T-helper 17 cell (primary cell): ENCODE measurements at places on chromosomes 4 and X.

GRCh38 chrX:10759141-10759799, 138.9 kb upstream of the MID1 start:
- DNase-seq: no peak

DNA sequence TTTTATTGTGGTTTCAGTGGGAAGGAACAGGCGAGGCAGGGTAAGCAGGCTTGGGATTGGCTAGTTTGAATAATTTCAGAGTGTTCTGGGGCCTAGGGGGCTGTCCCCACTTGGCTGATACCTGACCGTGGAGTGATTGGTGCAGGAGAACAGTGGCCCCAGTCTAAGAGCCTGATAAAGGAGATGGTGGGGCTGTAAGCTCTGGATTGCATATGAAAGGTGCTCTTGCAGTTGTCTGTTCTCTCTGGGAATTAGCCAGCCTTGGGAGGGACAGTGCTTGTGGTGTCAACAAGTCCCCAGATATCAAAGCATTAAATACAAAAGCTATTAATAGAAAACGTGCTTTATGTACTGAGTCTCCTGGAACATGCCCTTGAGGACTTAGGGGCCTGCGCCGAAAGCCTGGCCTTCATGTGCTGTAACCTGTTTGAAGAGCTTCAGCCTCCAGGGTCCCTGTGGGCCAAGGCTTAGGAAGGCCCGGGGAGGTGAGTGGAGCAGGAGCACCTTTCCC, 30.4 kb upstream of the CLTRN start:
- DNase-seq: no peak

DNA sequence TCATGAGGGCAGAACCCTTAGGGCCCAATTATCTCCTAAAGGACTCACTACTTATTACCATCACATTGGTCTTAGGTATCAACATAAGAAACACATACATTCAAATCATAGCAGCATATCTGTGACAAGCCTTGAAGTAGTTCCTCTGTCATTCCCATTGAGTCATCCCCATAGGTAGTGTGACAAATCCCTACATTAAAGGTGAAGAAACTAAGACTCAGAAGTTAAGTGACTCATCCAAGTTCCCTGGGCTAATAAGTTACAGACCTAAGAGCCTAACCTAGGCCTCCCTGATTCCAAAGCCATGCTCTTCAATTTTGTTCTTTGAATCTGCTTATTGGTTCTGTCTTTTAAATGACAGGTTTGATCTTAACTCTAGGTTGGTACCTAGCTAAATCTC, 58.2 kb downstream of the CD38 start:
- no peak for DNase-seq

DNA sequence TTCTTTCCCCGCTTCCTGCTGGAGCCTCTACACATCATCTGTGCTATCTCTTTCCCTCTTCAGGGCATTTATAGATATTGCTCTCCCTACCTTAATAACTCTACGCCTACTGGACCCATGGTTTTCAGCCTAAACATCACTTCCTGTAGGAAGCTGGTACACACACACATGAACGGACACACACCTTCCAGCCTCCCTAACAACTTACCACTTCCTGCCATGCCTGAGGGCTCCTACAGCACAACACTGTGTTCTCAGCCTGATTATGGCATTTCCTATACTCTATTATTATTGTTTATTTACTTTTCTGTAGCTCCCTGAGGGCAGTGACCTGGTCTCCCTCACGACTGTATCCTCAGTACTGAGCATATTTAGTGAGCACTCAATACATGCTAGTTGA, 163.6 kb upstream of the MAP3K15 start:
- DNase-seq: no peak
